Left renal cortex interstitium (tissue), 4 donors: ENCODE measurements at places on chromosomes 7 and 10. TPM values are rescaled to one million over a fixed set of nuclear protein-coding genes. Genes with fewer than 3 reads are reported as not detected.
A peak's percentile ranks its signal among the peaks of the same experiment; 100 is the strongest.

- DNase-seq: peak; percentile 74
Measured at GRCh38 chr7:130277763-130278643, 11.3 kb downstream of the CPA2 start.

GRCh38 chr10:53547364-53547763, 774.8 kb upstream of the MBL2 start:
- DNase-seq: no peak

DNA sequence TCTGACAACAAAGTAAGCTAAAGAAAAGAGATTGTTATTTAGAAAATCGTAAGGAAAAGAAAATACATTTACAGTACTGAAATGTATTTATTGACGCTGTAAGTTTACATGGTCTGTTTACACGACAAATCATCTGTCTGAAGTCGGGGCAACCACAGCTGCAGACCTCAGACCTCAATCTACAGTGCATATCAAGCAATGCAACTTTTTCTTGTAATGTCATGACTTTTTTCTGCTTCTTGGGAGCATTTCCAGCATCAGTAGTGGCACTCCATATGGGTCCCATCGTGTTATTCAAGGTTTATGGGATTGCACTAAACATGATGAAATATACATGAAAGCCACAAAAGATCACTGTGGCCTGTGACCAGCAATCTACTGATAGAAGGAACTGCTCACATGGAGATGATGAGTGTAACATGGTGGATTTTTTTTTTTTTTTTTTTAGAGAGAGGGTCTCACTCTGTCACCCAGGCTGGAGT, 77.1 kb downstream of the MTPN start:
- DNase-seq: no peak

Gene ZDHHC4
- 87.0 TPM for polyA plus RNA-seq
